ENCODE measurements at places on chromosomes 3 and 15.

DNA sequence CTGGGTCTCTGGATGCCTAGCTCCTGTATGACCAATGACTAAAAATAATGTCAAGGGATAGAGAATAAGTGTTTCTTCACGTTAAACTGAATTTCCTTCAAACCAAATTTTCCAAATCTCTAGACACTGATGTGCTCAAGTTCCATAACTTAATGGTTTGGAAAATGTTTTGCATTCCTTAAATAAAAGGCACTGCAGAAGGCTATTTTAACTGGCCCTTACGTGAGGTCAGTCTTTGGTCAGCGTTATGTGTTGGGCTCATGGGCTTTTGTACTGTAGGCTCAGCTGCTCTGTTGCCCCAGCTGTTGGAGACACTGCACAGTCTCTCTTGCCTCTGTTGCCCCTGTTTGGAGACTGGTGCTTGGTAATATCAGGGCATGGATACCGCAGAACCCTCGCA is 188.5 kb downstream of the TPRG1 start:
- no peak for DNase-seq

DNA sequence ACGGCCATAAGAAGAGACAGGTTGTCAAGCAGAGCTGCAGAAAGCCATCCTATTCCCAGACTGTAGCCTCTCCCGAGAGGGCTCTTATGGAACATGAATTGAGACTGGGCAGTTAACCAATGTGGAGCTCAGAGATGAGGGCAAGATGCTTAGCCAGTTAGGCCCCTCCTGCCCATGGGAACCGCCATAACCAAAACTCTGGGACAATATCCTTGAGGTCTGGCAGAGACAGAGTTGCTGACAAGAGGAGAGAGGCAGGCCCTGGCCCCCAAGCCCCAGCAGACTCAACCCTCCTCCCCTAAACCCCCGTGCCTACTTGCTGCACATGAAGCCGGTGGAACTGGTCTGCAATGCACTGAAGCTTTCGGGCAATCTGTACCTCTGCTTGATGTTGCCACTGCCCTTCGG is 4.8 kb downstream of the BMF start:
- DNase-seq: no peak

DNA sequence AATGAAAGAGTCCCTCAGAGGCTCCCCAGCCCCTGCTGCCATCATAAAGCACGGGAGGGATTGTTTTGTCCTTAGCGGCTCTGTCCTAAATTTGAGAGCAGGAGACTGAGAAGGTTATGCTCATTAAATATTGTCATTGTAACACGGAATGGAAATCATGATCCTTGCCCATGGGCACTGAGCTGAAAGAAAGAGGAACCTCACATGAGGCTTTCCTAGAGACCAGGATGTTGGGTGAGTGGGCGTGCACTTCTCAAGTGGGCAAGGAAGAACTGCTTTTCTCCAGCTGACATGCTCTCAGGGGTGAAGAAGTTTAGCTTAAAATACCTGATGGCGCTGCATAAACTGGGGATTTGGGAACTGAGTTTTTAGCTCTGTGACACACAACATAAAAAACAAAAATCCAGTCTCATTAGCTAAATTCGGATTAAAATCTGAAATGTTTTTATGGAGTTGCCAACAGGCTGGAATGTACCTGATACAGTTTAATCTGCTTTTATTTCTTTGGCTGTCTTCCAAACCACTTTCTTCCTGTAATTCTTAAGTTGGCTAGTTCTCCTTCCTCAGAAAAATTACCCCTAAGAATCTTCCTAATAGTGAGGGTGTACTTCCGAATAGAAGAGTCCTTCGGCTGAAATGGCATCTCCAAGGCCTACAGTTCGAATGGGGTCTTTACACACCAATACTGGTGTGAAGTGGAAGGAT is 31.7 kb downstream of the ADPGK start:
- DNase-seq: no peak

GRCh38 chr15:77123854-77124253 is 52.9 kb upstream of the TSPAN3 start:
- no peak for DNase-seq

GRCh38 chr15:100281096-100281917 is 60.5 kb downstream of the ADAMTS17 start:
- no peak for DNase-seq

DNA sequence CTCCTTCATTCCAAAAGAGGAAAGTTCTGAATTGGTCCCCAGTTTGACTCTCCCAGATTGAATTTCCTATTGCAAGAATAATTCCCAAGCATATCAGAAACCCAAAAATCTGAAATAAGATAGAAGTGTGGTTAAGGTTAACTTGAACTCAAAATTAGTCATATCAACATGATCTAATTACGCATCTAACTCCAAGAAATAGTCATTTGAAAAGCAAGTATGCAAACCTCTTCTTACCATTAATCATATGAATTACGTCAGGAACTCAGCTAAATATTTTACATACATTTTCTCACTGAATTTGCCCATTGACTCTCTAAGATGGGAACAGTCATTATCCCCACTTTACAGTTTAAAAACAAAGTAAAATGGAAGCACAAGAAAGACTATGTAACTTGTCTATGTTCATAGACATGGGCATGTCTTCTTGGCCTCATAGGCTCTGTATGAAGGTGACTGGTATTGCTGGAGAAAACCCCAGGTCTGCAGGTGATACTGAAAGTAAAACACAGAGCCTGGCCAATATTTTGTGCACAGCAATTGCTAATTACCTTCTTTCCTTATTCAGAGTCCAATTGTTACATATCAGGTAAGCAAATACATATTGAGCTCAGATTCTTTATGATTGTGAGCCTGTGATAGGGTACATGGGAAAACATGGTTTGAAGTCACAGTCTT is 139.2 kb downstream of the ATP8B4 start:
- DNase-seq: no peak

DNA sequence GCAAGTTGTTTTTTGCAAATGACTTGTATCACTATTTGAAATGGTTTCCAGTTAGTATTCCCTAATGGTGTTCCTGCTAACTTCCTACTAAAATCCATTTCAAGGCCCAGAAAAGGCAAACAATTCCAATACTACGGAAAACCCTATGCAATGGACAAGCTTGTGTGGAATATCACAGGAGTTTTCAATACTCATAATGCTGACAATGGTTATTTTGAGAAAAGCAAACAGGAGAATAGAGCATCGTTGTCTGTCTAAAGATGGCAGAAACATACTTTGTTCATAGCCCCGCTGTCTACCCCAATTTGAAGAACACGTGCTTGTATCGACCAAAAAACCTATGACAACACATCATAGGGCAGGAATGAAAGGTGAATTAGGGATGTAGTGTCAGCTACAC is 327.9 kb downstream of the CHST2 start:
- DNase-seq: no peak

- no peak for DNase-seq
Observed at GRCh38 chr3:178517665-178518334, 18.4 kb upstream of the KCNMB2 start.

DNA sequence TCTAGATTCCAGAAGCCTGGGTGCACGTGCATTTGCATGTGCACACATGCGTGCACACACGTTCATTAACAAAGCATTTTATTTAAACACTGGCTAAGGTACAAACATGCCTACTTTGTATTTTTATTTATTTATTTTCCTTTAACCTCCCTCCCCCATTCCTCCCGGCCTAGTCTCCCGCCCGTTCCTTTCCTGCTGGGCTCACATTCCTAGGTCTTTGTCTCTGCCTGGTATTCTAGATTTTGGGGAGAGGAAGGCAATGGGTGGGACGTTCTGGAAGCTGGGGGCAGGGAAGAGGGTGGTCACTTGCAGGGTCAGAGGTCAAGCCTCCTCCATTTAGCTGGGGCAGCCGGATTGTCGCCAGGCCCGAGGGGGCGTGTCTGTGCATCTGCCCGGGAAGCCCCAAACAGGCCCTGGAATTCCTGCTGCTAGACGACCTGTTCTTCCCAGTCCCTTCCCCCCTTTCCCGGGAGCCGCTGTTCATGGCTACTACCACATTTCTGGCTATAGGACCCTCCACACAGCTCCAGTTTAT is 51.8 kb downstream of the TRIM71 start:
- DNase-seq: no peak

GRCh38 chr3:136751316-136752171 is 634 bp downstream of the STAG1 start:
- DNase-seq: peak; percentile 48

- no peak for DNase-seq
Observed at GRCh38 chr15:73750438-73750837, 2.7 kb downstream of the INSYN1 start.

DNA sequence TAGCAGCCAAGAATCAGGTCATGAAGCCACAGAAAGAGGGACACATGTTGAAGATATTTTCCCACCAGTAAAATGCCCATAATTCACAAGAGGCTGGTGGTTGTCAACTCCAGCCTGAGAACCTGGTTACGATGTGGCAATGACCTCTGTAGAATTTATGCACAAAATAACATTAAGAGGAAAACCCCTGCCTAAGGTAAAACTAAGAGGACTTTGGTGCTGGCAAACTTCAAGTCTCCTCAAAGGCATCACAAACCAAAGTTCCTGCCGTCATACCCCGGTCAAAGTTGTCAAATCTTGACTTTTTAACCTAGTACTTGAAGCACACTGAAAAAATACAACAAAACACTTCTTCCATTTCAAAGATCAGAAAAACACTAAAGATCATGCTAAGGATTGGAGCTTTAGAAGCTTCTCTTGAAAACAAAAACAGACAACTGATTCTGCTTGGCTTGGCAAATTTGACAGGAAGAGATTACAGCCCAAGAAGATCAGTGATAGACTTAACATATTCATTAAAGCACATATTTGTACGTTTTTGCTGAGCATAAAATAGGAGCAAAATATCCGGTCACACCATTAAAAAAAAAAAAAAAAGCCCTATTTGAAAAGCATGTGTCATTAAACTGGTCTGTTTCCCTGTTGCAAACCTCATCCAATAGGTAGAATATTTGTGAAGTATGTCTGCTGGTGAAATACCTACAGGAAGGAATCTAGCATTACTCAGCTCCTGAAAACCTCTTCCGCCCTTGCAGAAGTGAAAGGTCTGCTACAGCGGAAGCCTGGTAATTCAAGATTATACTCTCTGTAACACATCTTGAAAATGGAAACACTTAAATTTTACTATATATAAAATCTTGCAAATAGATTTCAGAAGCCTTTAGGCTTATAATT is 22.8 kb downstream of the EIF4E3 start:
- no peak for DNase-seq

GRCh38 chr15:64699751-64700388 is 75.5 kb downstream of the RBPMS2 start:
- DNase-seq: no peak

DNA sequence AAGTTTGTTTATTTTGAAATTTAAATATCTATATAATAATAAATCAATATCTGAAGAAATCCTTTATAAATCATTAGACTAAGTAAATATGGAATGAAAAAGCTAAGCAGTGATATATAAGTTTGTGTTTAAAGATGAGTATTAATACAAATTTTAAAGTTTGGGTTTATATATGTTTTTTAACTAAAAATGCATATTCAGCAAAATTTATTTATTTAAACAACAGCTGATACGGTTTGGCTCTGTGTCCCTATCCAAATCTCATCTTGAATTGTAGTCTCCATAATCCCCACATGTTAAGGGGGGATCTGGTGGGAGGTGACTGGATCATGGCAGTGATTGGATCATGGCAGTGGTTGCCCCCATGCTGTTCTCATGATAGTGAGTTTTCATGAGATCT is 580.7 kb upstream of the EPHA6 start:
- no peak for DNase-seq

DNA sequence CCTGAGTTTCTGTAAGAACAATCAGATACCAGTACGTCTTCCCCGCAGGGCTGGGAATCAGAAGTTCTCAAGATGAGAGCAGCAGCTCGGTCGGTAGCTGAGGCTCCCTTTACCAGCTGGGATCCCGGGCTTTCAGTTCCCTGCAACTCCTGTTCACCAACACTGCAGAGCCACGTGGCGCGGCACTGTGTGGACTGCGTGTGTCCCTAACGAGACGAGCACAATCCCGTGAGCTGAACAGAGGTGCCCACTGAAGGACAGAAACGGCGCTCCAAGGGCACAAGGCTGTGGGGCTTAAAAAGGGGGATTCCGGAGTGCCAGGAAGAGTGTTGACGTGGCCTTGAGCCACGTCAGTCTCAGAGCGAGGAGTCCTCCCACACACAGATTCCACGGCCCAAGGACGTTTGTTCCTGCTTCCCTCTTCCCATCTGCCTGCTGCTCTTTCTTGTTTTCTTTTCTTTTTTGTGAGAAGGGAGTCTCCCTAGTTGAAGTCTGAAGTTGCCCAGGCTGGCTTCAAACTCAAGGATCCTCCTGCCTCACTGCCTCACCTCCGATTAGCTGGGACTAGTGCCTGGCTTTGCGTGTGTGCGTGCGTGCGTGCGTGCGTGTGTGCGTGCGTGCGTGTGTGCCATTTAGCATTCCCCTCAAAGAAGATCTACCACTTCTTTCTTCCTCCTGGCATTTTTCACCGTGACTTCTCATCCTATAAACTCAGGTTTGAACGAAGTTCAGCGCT is 37.1 kb upstream of the RPL35A start:
- no peak for DNase-seq

Measured in stimulated activated CD8-positive, alpha-beta memory T cell treated with anti-CD3 and anti-CD28 coated beads, Interleukin-4, amount 100 ng/mL, for 24 hours (primary cell).